ENCODE measurements at places on chromosomes 1 and 21.
A peak's percentile ranks its signal among the peaks of the same experiment; 100 is the strongest.

GRCh38 chr21:27764056-27764455 is 797.2 kb upstream of the ADAMTS5 start:
- DNase-seq: no peak

DNA sequence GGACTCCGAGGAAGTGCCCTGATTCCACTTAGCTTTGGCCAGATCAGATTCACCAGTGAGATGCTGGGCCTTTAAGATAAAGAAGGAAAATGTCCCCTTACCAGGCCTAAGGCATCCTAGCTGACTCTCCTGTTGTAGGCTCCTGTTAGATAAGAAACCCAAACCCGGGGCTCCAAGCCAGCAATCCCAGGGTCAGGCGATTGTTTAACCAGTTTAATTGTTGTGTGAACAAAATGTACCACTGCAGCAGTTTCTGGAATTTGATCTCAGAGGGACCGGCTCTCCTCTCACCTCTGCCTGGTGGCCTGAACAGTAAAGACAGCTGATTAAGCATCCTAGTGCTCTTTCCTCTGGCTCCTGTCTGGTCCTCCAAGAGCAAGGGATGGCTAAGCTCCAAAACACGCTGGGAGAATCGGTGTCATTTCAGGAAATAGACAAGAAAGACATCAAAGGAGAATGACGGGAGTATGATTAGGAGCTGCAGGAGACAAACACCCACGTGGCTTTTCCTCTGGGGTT is 9.3 kb upstream of the KLHDC8A start:
- DNase-seq: no peak

DNA sequence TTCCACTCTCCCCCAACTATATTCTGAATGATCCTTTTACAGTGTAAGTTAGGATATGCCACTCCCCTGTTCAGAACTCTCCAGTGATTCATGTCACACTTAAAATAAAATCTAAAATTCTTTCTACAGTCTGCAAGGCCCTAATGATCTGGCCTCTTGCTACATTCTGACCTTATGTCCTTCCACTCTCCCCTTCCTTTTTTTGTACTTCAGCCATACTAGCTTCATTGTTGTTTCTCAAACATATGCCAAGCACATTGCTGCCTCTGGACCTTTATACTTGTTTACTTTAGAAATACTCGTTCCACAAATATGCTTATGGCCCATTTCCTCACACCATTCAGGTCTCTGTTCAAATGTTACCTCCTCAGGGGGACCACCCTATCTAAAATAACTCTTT is 14.8 kb upstream of the PSMA5 start:
- no peak for DNase-seq

GRCh38 chr1:119136401-119136800 is 4.1 kb downstream of the WARS2 start:
- no peak for DNase-seq

DNA sequence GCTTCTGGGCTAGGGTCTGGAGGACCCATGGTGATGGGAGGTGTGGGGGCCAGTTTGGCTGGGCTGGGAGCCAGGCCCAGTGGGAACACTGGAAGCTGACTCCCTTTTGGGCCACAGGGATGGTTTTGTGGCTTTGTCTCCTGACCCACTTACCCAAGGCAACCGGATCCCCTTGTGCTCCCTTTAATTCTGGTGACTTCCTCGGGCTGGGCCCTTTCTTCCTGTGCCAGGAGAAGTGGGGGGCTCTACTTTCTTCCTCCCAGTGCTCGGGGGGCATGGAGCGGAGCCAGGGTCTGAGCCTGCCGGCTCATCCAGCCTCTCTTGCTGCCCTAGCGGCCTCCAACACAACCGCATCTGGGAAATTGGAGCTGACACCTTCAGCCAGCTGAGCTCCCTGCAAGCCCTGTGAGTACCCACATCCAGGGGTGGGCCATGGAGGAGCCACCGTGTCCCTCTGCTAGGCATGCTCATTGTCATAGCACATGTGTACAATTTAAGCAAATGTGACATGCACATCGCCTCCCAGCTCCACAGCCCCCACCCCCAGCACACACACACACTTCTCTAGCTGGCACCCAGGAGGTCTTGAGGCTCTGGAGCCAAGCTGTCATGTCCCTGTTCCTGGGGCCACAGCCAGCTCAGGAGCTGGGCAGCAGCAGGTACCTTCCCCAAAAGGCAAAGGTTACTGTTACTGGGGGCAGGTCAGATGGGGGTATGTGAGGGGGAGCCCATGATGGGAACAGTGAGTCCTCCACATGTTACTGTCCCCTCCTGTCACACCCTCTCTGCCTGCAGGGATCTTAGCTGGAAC is 35.0 kb downstream of the UBE2T start:
- DNase-seq: no peak

- DNase-seq: no peak
Observed at GRCh38 chr1:32028746-32029145, 15.1 kb downstream of the KHDRBS1 start.

GRCh38 chr1:72296501-72296900 is 14.2 kb upstream of the NEGR1 start:
- no peak for DNase-seq

DNA sequence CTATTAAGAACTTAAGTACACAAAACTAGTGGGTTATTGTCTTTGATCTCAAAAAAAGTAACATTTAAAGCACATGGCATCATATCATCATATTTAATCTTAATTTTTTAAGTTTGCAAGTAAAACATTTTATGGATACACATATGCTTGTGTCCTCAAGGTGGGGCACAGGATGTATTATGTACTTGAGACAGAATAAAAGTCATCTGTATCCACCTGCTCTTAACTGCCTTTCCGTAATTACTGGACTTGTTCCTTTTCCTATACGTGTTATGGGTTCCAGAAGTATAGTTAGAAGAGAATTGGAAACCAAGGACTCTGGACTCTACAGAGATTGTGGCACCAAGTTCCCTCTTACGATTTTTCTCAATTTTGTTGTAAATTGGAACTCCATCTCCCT is 79.4 kb downstream of the FCRL5 start:
- no peak for DNase-seq

DNA sequence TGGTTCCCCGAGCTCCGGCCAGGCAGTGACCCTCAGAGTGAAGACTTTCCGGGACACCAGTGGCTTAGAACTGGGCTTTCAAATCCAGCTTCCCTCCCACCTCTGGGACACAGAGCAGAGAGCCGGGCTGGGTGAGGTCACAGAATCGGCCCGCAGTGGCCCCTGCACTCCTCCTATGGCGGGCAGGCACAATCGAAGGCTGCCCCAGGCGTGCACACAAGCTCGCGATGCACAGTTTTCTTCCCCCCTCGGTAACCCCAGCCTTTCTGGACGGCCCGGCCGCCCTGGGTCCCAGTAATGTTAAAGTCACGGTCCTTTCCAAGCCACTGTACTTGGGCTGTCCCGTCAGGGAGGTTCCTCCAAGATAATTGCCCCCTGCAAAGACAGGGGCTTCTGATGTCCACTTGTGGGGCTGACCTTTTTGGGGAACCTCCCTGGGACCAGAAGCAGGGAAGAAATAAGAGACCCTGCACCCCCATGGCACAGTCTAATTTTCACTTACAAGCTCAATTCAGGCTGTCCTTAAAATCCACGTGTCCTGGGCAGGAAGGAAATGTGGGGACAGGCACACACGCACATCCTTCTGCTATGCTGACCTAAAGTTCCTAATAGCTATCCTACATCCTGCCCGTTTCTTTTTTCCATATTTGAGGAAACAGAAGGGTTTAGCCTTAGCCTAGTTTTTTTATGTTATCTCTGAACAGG is 13.7 kb downstream of the TFF3 start:
- no peak for DNase-seq

DNA sequence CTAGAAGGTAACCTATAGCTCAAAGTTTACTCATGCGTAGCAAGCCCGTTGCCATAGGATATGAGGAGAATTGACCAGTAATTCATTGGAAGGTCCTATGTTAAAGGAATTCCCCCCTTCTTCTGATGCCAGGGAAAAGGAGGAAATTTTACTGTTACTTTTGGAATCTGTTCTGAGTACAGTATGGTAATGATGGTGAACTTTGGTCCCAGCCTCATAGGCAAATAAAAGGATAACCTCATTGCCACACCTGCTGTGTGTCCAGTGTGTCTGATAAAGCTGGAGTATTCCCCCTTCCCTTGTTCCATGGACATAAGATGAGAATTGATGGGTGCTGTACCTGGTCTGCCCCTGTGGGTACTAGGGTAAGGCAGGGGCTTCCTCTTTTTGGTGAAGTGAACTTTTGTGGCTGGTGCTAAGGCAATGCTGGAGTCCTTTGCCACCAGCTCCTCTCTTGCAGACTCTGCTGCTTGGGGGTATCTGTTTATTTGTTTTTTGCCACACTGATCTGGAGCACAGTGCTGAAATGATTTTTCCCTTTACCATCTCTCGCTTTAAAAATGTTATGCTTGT is 22.2 kb downstream of the MPZ start:
- DNase-seq: no peak

DNA sequence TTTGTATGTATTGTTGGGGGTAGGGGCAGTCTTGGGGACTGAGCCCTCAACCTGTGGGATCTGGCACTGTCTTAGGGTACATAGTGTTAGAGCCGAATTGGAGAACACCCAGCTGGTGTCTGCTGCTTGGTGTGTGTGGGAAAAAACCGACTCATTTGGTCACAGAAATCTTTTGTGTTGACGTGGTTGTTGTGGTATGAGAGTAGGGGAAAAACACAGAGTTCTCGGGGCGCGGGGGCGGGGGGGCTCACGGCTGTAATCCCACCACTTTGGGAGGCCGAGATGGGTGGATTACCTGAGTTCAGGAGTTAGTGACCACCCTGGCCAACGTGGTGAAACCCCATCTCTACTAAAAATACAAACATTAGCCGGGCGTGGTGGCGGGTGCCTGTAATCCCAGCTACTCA is 15.3 kb upstream of the SRSF10 start:
- DNase-seq: no peak

DNA sequence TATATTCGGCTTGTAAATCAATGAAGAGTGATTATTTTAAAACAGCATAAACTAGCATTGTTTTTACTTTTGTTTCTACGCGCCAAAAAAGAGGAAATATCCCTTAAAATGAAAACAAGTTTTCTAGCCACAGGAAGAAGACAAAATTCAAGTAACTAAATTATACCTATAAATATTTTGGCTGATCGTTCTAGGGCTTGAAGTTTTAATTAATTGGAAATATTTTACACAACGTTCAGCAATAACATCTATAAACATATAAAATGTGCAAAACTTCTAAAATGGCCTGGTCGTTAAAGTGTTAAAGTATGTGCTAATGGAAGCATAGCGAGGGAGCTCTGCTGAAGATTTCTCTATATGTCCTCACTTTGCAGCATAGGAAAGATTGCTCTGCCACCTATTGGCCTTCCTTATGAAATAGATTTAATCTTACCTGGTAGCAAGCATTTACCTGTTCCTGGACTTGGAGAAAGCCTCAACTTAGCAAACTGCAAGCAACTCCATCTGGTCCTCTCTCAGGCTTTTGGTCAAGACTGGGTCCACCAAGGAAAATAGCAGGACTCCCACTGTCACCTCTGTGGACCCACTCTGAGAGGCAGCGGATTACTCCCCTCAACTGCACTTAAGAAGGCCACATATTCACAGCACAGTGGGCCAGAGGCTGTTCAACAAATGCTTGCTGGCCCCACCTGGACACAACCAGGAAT is 351.3 kb upstream of the RUNX1 start:
- DNase-seq: peak; percentile 62

DNA sequence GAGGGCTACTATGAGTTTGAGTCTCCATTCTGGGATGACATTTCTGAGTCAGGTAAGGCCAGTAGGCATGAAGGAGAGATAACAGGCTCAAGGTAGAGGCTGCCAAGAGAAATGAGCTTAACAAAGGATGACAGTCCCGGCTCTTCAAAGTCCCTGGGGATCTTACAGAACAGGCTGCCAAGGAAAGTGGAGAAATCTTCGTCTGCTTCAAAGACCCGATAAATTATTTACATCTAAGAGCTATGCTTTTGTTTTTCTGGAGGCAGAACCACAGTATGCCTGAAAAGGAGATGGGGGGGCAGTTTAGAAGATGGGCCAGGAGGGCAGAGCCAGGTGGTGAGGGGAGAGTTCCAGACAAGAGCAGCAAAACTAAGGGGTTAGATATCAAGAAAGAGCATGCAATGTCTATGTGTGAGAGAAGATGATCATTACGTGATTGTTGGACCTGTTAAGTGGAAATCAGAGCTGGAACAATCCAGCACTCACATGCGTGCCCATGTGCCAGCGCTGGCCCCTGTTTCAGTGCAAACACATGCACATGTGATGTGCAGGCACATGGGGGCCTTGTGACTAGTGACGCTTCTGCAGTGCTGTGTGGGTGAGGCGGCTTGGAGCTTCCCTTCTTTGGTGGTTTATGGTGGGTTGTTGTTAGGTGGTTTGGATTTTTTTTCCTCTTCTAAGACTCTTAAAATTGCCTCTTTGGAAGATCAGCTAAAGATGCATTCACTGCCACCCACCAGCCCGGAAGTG is 25.7 kb downstream of the CAMK1G start:
- DNase-seq: no peak

DNA sequence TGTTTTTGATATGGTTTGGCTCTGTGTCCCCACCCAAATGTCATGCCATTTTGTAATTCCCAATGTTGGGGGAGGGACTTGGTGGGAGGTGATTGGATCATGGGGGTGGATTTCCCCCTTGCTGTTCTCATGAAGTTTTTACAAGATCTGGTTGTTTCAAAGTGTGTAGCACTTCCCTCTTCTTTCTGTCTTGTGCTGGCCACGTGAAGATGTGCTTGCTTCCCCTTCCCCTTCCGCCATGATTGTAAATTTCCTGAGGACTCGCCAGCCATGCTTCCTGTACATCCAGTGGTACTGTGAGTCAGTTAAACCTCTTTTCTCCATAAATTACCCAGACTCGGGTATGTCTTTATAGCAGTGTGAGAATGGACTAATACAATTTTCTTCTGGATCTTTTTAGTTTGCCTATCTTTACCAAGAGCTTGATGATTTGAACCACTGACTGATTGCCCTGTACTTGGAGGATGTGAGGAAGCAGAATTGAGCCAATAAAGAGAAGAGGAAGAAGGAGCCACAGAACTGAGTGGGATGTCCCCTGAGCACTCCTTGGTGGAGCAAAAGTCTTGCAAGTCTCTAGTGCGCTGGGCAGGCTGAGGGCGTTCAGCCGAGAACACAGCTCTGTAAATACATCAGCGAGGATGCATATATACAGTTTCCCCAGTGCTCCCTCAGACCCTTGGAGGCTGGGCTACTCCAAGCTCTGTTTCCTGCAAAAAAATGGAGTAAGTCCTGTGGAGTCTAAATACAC is 102.6 kb downstream of the CYYR1 start:
- DNase-seq: no peak

GRCh38 chr21:35609263-35609662 is 451.1 kb downstream of the SETD4 start:
- DNase-seq: no peak

GRCh38 chr21:39776589-39776988 is 31.6 kb downstream of the IGSF5 start:
- no peak for DNase-seq

GRCh38 chr1:3924825-3925220 is 24.8 kb upstream of the C1orf174 start:
- DNase-seq: no peak

DNA sequence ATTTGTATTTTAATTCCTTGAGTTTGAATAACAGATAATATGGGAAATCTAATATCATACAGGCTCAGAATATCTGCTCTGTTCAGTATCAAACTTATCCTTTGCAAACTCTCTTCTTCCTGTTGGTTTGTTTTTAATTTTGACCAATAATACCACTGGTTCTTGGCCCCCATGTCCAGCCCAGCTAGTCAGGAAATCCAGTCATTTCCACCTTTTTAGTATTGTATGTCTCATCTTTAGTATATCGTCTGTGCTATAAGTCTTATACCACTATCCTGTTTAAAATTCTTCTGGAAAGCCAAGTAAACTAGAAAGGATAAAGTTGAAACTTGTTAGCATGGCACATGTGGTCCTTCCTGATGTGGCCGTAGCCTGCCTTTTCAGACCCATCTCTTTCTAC is 10.7 kb downstream of the SCCPDH start:
- no peak for DNase-seq
